ENCODE measurements at places on chromosomes 2 and 18.

DNA sequence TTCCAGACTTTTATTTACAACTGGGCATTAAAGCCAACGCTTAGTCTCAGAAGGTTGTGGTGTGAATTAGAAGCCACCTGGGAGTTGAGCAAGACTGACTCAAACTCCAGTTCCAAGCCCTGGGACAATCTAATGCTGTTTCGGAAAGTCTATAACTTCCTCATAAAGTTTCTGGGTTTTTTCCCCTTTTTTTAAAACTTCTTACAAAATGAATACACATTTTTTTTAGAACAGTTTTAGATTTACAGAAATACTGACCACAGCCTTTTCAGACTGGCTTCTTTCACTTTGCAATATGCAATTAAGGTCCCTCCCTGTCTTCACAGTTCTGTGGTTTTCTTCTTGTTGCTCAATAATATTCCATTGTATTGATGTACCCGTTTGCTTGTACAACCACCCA, 115.9 kb upstream of the TWIST2 start:
- DNase-seq, result no peak

DNA sequence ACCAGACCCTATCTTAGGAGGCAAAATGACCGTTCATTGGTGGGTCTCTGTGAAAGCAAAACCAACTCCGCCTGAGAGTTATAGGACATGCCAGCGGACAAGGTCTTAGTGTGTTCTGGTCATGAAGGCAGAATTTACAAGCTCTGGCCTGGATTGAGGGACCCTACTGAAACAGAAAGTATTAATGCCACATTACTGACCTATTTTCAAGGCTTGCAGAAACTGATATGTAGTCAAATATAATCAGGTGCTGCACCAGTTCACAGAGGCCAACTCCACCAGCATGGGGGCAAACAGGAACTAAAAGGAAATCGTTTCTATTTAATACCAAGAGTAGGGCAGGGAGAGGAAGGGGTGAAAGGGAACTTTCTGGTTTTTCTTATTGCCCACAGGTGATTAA, 19.7 kb downstream of the TYMS start:
- DNase-seq, result no peak

- no peak for DNase-seq
These were observed 246.6 kb upstream of the APCDD1 start for GRCh38 chr18:10207682-10208345.

DNA sequence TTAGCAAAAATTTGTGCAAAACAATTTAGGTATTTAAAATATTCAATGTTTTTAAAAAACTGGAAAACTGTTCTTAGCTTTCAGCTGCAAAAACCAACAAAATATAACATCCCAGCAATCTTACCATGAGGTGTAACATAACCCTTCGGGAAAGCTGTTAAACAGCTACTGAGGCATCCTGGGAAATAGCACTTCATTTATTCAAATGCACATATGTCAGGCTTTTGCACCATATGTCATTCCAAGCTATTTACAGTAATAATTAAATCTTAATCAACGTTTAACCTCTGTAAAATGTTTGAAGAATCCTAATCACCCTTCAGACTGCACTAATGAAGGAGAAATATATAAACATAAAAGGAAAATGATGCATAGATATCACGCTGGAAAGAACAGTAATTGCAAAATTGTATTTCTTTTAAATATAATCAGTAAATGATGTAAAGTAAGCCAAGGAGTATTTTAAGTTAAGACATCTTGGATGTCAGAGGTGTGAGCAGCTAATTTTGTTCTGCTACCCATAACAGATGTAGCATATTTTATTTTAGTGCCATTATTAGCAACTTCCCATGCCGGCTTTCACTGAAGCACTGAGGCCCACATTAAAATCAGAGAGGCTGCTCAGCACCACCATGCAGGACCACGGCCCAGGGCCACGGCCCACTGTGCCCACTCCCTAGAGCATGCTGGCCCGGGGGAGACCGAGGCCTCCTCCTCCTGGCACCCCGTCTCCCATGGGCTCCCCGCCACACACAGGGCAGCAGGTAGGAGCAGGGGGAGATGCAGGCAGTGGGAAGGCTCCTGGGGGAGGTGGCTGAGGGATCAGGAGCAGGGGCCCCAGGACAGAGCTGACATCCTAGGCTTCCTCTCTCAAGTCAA, 30.9 kb downstream of the EMX1 start:
- no peak for DNase-seq

GRCh38 chr2:127810156-127810618, 784 bp downstream of the WDR33 start:
- DNase-seq, result no peak
